ENCODE measurements at places on chromosomes 16 and 17.
A peak's percentile ranks its signal among the peaks of the same experiment; 100 is the strongest.

DNA sequence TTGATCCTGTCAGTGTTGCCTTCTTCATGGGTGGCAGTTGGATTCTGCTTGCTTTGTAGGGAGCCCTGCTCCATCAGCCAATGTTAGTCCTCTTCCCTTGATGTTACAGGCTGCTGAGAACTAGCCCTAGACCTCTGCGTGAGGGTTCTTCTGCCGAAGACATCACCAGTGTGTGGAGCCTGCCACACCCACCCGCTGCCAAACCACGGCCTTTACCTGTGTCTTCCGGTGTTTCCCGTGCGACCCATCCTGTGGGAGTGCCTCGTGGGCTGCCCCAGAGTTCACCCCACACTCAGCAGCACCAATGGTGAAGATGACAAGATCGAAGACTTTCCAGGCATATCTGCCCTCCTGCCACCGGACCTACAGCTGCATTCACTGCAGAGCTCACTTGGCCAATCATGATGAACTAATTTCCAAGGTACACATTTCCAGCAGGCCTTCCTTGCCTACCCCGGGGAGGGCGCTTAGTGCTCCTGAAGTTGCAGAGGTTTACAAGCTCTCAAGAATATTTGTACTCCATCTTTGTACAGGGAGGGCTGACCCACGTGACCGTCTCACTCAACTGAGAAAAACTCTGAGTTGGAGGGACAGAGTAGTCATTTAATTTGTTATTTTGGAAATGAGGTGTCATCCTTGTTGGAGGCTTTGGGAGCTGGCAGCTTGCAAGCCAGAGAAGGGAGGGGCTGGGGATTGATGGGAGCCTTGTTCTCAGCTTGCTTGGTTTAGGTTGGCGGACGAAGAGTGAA is 21.8 kb downstream of the YPEL2 start:
- H3K27me3 ChIP-seq: no peaks in the 10 kb centered on the region
- no peak overlapping the region for H3K4me3 ChIP-seq
- peaks cover 9% of the 10 kb centered on the region for H3K4me1 ChIP-seq
- H3K27ac ChIP-seq: no peak overlapping the region

DNA sequence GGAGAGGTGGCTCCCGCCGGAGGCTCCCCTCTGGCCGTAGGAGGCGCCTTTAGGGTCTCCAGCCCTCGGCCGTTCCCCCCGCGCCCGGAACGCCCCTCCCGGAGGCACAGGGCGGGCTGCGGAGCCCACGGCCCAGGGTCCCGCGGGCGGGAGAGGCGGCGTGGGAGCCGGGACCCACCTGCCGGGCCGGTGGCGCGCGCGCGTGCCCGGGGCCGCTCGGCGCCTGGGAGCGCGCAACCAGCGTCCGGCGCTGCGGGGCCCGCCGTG is at the start of gene MIF4GD:
Gene MIF4GD, minus strand, starts transcription at position 266 of the 267 bp plus-strand sequence. CDS start 1,036 bp downstream, outside the sequence.
- peak within 1 kb of the TSS; percentile 96 for H3K4me3 ChIP-seq
- DNase-seq: no peak
- peaks cover 15% of the 10 kb centered on the region for H3K36me3 ChIP-seq
- no peaks in the 10 kb centered on the region for H3K27me3 ChIP-seq

DNA sequence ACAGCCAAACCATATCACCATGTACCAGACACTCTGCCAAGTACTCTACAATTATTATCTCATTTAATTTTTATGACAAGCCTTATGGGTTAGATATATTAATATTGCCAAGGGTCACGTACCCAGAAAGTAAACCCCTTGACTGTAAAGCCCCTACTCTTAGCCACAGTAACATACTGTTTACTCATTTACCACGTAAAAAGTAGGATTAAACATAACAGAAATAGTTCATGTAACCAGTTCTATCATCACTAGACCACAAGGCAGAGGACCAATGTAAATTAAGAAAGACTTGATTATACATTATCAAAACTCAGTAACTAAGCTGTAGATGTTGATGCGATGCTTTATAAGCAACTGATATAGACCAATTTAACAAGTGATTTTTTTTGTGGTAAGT is 101.5 kb upstream of the CNTNAP4 start:
- DNase-seq: no peak
- no peak overlapping the region for H3K4me3 ChIP-seq
- H3K27me3 ChIP-seq: no peaks in the 10 kb centered on the region

GRCh38 chr16:86432048-86432447 is 78.3 kb upstream of the FOXF1 start:
- no peaks in the 10 kb centered on the region for H3K36me3 ChIP-seq
- DNase-seq: no peak
- H3K4me1 ChIP-seq: no peaks in the 10 kb centered on the region
- no peak overlapping the region for H3K27ac ChIP-seq
- H3K4me3 ChIP-seq: no peak overlapping the region

DNA sequence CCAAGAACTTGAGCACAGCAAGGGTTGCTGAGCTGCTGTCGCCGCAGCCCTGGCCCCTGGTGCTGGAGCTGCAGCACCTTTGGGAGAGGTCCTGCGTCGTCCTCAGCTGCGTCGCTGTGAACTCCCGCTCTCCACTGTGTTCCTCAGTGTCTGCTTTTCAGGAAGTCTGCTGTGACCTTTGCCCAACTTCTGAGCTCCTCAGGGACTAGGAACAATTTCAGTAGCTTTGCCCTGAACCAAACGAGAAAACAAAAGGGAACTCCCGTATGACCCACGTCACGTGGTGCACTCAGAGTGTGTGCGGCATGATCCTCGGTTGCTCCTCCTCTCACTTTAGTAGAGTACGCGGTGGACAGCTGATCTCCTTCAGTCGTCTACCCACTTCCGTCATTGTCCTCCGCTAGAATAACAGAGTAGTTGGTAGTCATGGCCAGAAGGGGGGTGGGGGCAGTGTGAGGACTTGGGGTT is 44.2 kb downstream of the WDR45B start:
- peaks cover 83% of the 10 kb centered on the region for H3K36me3 ChIP-seq
- no peak overlapping the region for H3K4me3 ChIP-seq
- H3K4me1 ChIP-seq: no peaks in the 10 kb centered on the region
- no peak overlapping the region for H3K27ac ChIP-seq

DNA sequence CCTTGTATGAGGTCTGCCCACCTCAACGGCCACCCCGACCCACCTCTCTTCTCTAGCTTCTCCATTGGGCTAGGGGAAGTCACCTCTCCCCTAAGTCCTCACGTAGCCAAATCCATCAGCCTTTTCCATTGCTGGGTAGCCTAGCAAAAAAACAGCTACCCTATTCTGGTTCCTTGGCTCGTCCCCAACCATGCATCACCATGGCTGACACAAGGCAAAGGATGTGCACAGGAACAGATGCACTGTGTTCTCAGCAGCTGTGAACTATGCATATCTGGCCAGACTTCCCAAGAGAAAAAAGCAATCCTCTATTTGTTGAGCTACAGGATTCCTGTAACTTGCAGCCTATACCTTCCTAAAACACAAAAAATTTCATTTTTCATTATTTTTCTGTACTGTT is 22.0 kb upstream of the FLCN start:
- no peaks in the 10 kb centered on the region for H3K27me3 ChIP-seq
- DNase-seq: no peak
- H3K36me3 ChIP-seq: peaks cover 82% of the 10 kb centered on the region
- H3K4me1 ChIP-seq: no peaks in the 10 kb centered on the region
- H3K27ac ChIP-seq: no peak overlapping the region

GRCh38 chr16:75244844-75245758 is 6.3 kb downstream of the BCAR1 start:
- H3K27ac ChIP-seq: peak overlapping the region; percentile 94
- H3K27me3 ChIP-seq: no peaks in the 10 kb centered on the region
- peaks cover 26% of the 10 kb centered on the region for H3K36me3 ChIP-seq
- peaks cover 40% of the 10 kb centered on the region for H3K4me1 ChIP-seq

DNA sequence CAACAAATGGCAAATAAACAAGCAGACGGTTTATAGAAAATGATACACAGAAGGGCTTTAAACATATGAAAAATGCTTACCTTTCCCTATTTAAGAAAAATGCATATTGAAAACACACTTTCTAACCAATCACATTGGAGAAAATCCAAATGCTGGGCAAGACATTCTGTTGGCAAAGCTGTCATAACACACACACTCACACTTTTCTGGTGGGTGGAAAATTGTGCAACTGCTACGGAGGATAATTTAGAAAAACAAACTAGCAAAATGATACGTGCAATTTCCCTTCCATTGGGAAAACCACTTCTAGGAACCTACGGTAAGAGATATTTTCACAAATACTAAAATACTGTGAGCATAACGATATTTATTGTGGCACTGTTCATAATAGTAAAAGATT is 9.8 kb upstream of the MYH3 start:
- no peaks in the 10 kb centered on the region for H3K36me3 ChIP-seq
- H3K27me3 ChIP-seq: no peaks in the 10 kb centered on the region
- no peak overlapping the region for H3K4me3 ChIP-seq
- no peaks in the 10 kb centered on the region for H3K4me1 ChIP-seq

- DNase-seq: no peak
- H3K36me3 ChIP-seq: no peaks in the 10 kb centered on the region
- no peak overlapping the region for H3K27ac ChIP-seq
- no peaks in the 10 kb centered on the region for H3K4me1 ChIP-seq
- no peaks in the 10 kb centered on the region for H3K27me3 ChIP-seq
Observed at GRCh38 chr16:27722892-27723450, 173.0 kb downstream of the KATNIP start.

DNA sequence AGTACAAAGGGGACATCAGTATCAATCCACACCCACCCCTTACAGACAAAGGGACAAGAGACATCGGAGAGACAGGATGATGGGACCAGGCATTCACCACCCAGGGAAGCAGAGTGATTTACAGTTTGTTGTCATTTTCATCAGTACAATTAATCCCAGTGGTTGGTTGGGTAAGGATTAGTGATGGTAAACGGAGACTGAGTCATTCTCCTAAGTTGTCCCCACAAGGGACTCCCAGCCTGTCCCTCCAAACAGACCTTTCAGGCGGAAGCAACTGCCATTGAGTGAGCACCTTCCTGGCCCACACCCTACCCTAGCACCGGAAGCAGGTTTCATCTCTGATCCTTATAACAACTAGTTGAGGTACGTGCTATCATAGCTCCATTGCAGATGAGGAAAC is 11.2 kb downstream of the PPL start:
- H3K4me3 ChIP-seq: no peak overlapping the region
- peak overlapping the region; percentile 89 for H3K27ac ChIP-seq
- H3K27me3 ChIP-seq: no peaks in the 10 kb centered on the region
- no peak for DNase-seq

DNA sequence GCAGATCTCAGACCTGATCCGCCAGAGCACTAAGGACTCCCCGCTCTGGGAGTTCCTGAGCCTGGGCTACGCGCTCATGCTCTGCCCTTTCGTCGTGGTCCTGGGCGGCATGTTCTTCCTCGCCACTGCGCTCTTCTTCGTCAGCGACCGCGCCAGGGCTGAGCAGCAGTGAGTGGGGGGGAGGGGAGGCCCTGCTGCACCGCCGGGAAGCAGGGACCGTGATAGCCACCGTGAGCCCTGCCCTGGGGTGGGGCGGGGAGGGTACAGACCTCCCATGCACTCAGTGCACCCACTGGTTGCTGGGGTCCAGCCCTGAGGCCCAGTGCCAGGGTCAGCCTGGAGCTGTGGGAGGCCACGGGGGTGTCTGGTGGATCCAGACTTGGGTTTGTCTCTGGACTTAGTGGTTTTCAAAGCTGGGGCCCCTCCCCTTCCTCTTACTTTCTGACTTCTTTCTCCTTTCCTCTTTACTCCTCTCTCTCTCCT is 18.9 kb downstream of the MYBBP1A start:
- peaks cover 28% of the 10 kb centered on the region for H3K36me3 ChIP-seq
- H3K4me3 ChIP-seq: no peak overlapping the region
- DNase-seq: no peak
- no peak overlapping the region for H3K27ac ChIP-seq
- no peaks in the 10 kb centered on the region for H3K4me1 ChIP-seq
- H3K27me3 ChIP-seq: no peaks in the 10 kb centered on the region
